ENCODE measurements at places on chromosomes 7 and 10. TPM values are rescaled to one million over a fixed set of nuclear protein-coding genes. Genes with fewer than 3 reads are reported as not detected.
A peak's percentile ranks its signal among the peaks of the same experiment; 100 is the strongest.

- no peak for DNase-seq
These were observed 22.1 kb downstream of the HSPA12A start for GRCh38 chr10:116720241-116720643.

GRCh38 chr7:153590136-153590535 lies 462.1 kb upstream of the DPP6 start:
- no peak for DNase-seq

ADAM8 gene
- polyA plus RNA-seq: 2.7 TPM

MYO1G gene
- polyA plus RNA-seq: 0.44 TPM

DNA sequence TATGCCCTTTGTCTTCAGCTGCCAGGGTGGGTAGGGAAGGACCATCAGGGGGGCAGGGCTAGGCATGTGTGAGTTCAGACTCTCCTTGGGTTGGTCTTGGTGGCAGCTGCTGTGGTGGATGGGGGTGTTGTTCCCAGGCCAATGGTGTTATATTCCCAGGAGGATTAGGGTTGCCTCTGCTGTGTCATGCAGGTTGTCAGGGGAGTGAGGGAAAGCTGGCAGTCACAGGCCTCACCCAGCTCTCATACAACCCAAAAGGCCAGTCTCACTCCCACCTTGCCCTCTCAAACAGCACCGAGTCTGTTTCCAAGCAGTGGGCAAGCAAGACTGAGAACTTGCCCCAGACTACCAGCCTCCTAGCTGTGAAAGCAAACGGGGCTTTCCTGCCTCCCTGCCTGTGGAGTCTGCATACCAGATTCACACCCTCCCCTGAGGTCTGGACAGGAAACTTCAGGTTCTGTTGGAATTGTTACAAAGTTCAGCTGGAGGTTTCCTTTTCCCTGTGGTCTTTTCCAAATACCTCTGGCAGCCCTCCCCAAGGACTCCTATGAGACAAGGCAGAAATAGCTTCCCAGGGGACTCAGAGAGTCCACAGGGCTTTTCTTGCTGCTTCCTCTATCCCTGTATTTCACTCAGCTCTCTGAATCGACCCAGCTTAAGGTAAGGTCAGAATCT lies 1.4 kb downstream of the HYAL4 start:
- DNase-seq: no peak

DNA sequence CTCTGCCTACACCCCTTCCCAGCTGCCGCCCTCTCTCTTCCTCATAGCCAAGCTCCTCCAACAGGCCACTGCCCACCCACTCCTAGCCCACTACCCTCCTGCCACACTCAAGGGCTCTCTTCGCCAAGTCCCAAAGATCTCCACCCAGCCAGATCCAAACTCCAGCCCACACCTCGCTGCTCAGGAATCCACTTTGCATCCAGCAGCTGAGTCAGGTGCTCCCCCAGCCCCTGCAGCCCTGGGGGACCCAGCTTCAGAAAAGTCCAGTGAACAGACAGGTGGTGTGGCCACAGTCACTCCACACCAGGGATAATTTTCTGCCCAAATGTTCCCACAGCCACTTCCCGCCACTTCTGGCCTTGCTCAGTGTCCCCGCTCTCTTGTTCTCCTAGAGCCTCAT lies 10.9 kb downstream of the OGDHL start:
- DNase-seq: no peak

DNA sequence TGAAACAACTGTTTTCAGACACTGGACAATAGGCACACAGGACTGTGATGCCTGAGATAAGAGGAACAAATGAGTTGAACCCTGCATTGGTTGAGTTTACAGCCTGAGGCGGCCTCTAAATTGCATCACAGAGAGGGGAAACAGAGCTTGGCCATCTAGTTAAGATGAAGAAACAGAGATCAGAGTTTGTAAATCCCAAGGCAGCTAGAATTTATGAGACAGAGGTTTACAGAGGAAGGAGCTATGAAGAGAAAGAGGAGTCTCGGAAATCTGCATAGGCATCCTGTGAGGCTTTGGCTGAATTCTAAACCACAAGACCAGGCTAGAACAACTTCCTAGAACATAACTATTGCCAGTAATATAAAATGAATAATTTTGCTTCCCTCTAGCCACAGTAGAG lies 41.0 kb upstream of the OIT3 start:
- no peak for DNase-seq

CEP41 gene
- 26.0 TPM for polyA plus RNA-seq

DNA sequence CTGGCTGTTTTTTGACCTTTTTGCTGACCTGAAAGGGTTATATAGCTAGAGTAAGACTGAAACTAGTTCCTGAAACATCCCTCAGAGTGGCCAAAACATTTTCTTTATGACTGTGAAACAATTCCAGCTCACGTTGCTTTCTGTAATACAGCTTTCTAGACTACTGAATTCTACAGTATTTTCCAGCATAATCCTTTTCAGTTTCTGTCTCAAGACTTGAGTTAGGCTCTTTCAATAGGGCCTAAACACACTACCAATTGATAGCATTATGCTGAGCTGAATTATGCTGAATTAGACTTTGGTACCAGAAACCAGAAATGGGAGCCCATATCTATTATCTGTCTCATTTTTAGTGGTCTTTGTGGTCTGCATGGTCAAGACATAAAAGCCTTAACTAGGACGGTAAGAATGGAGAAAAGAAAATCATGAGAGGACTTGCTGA lies 72.6 kb downstream of the EPDR1 start:
- no peak for DNase-seq

- peak; percentile 2 for DNase-seq
These were observed 75.0 kb upstream of the MKX start for GRCh38 chr10:27820637-27821036.

GRCh38 chr10:93755443-93756116 lies 2.2 kb upstream of the LGI1 start:
- DNase-seq: no peak

DNA sequence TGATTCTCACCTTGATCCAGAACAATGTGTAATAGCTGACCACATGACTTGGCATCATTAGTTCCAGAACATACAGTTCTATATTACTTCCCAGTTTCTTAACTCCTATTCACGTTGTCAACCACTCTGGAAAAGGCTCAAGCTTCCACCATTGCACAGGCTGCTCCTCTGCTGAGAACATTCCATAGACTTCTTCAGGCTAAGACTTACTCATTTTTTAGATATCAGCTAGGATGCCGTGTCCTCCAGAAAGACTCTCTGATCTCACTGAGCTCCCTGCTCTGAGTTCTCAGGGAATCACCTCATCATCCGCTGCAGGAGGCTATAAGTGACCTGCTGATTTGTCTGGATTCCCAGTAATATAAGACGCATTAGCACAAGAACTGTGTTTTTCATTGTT lies 73.1 kb downstream of the HTR7 start:
- DNase-seq: no peak

DNA sequence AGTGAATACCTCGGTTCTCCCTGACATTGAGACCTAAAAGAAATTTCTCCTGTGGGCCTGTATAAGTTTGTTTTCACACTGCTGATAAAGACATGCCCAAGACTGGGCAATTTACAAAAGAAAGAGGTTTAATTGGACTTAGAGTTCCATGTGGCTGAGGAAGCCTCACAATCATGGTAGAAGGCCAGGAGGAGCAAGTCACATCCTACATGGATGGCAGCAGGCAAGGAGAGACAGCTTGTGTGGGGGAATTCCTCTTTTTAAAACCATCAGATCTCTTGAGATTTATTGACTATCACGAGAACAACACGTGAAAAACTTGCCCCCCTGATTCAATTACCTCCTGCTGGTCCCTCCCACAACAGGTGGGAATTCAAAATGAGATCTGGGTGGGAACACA lies 6.7 kb downstream of the TMEM72 start:
- DNase-seq: no peak

NEUROD6 gene
- not detected for polyA plus RNA-seq

PNLIP gene
- polyA plus RNA-seq: not detected

GRCh38 chr10:43263551-43264343 lies 3.1 kb downstream of the RASGEF1A start:
- no peak for DNase-seq

- DNase-seq: no peak
These were observed 211.9 kb upstream of the GRM3 start for GRCh38 chr7:86431761-86432160.

GRCh38 chr10:27481486-27481885 lies 22.6 kb upstream of the RAB18 start:
- DNase-seq: no peak

DNA sequence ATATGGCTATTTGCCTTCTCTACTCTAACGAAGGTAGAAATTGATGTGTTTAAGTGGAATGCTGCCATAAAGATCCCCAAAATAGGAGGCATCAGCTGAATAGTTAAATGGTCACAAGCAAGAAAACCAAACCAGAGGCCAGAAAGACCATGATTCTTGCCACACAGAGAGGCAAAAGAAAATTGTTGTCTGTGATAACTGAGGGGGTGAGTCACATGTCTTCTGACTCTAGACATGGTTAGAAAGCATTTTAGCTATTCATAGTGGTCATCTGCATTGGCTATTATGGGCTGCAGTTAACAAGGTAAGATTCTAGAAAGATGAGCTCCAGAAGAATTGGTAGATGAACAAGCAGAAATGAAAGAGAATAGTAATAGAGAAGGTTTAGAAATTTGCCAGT lies 361.4 kb upstream of the NPSR1 start:
- DNase-seq: no peak

CALML3 gene
- not detected for polyA plus RNA-seq

DNA sequence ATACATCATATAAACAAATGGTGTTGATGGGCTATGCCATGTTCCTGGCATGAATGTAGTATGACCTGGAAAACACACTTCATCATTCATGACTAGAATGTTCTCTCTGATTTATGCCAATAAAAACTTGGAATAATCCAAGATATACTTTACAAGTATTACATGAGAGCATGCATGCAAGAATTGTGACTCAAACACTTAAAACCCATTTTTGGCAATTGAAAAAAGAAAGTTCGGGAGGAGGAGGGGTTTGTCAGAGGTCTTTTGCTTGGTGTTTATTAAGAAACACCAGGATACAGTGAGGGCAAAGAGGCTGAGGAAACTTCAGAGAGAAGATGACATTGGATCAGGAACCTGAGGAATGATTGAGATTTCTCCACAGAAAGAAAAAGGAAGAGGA lies 10.2 kb upstream of the CUL1 start:
- DNase-seq: no peak

GRCh38 chr7:105643384-105643783 lies 62.1 kb upstream of the EFCAB10 start:
- no peak for DNase-seq

DNA sequence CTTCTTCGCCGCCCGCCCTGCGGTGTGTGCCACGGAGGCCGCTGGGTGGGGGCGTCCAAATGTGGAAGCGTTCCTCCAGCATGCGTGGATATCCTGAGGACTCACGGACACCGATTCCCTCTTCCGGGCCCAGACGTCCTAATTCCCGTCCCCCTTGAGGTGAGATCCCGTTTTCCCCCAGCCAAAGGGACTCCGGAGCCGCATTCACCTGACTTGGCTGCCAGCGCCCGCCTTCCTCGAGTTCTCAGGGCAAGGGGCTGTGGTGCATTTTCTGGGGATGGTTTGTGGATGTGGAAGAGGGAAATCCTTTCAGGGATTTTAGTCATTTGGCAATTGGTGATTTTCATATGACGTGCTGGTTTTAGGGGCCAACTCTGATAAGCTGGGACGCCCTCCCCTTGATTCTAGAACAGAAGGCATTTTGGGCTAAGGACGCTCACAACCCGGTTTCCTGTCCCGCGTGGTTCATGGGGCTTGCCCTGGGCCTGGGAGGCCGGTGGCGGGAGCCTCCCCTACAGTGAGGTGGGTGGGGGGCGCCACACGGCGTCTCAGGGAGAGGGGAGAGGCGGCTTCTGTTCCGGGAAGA lies 165.4 kb downstream of the ACTR3B start:
- no peak for DNase-seq

GRCh38 chr7:92836489-92836999 lies at the start of gene CDK6:
TSS of gene CDK6 (minus strand) at chr7:92836573. CDS start at chr7:92833323, 3,250 bp downstream.
- DNase-seq: peak; percentile 27

DNA sequence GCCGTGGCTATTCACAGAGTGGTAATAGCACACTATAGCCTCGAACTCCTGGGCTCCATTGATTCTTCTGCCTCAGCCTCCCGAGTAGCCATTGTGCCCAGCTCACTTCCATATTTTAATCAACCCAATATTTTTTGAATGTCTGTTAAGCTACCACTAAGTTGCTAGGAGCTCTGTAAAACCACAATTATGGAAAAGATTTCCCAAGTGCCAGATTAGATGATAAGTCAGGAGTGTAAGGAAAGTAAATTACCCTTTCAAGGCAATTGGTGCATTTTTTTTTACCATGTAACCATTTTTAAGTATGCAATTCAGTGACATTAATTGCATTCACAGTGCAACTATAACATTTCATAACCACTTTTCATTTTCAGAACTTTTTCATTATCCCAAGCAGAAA lies 87.5 kb upstream of the GATAD1 start:
- DNase-seq: no peak

LIPN gene
- polyA plus RNA-seq: not detected

- DNase-seq: no peak
These were observed 69.0 kb downstream of the LHFPL3 start for GRCh38 chr7:104397442-104397841.

OR2A12 gene
- not detected for polyA plus RNA-seq

MRC1 gene
- polyA plus RNA-seq: 12.4 TPM

GRCh38 chr7:119256001-119256400 lies 1017.0 kb upstream of the KCND2 start:
- no peak for DNase-seq

GRCh38 chr7:151254316-151254715 lies 5.8 kb upstream of the SMARCD3 start:
- no peak for DNase-seq

TMEM130 gene
- polyA plus RNA-seq: 5.9 TPM

MYOF gene
- polyA plus RNA-seq: 29.9 TPM

CDHR1 gene
- 0.98 TPM for polyA plus RNA-seq

Data from right renal pelvis (tissue), 4 donors.